ENCODE measurements at places on chromosomes 13 and 19. TPM values are rescaled to one million over a fixed set of nuclear protein-coding genes. Genes with fewer than 3 reads are reported as not detected.

Gene SPRED3
- total RNA-seq = 11.0 TPM

Gene FAM216B
- not detected for total RNA-seq

Gene ZNF175
- 2.1 TPM for total RNA-seq

Gene CNFN
- total RNA-seq = not detected

Gene IL12RB1
- total RNA-seq = 1.0 TPM
